Chondrocyte (in vitro differentiated cells): ENCODE measurements at places on chromosomes 2 and 18. TPM values are rescaled to one million over a fixed set of nuclear protein-coding genes. Genes with fewer than 3 reads are reported as not detected.

GRCh38 chr2:181446985-181447384, 10.2 kb upstream of the ITGA4 start:
- no peak overlapping the region for H3K4me3 ChIP-seq
- no peak overlapping the region for H3K27ac ChIP-seq
- H3K27me3 ChIP-seq = no peaks in the 10 kb centered on the region

- no peak overlapping the region for H3K4me3 ChIP-seq
- no peak for DNase-seq
- H3K27ac ChIP-seq = no peak overlapping the region
- peaks cover 2% of the 10 kb centered on the region for H3K36me3 ChIP-seq
- peaks cover 43% of the 10 kb centered on the region for H3K27me3 ChIP-seq
These were observed 96.6 kb downstream of the MYCN start for GRCh38 chr2:16036951-16037350.

GRCh38 chr18:26127786-26128185, 5.9 kb upstream of the PSMA8 start:
- H3K36me3 ChIP-seq = peaks cover 3% of the 10 kb centered on the region
- no peaks in the 10 kb centered on the region for H3K4me1 ChIP-seq
- no peak overlapping the region for H3K27ac ChIP-seq
- H3K27me3 ChIP-seq = peaks cover 3% of the 10 kb centered on the region

GRCh38 chr2:127569666-127570065, 34.2 kb downstream of the MYO7B start:
- H3K27ac ChIP-seq = no peak overlapping the region
- no peaks in the 10 kb centered on the region for H3K36me3 ChIP-seq
- no peak overlapping the region for H3K4me3 ChIP-seq
- peak; percentile 60 for DNase-seq

DNA sequence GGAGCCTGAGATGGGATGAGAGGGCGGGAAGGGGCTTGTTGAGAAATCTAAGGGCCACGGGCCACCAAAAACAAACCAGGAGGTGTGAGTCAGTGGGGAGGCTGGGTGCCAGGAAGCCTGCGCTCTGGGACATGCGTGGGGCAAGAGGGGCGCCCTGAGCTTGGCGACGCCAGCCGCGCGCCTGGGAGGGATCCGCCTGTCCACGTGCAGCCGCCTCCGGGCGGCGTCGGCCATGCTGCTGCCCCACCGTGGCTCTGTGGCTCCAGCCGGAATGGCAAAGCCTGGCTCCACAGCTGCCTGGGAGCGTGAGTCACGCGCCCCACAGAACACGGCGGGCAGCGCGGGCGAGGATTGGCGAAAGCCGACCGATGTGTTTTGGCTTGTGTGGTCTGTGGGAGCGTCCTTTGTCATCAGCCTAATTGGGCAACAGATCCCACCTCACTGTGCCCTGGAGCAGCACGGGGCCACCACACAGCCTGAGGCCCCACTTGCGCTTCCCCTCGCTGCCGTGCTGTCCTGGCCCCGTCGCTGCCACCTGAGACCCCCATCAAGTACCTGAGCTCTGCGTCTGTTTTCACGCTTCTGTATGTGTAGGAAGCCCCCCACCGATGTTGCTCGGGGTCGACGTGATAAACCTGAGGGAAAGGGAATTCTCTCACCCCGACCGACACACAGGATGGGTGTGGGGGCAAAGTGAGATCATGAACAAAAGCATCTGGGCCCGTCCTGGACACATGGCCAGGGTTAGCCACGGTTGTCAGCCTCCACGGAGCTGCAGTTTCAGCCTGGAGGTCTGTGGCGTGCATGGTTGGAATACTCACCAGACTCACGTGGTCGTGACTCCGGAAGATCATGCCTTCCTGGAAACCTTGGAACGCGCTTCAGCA, 80.5 kb downstream of the NFATC1 start:
- no peaks in the 10 kb centered on the region for H3K36me3 ChIP-seq
- peaks cover 7% of the 10 kb centered on the region for H3K4me1 ChIP-seq
- H3K4me3 ChIP-seq = no peak overlapping the region
- no peak overlapping the region for H3K27ac ChIP-seq
- DNase-seq = peak; percentile 65

GRCh38 chr18:6624661-6625311, 104.7 kb upstream of the ARHGAP28 start:
- H3K27ac ChIP-seq = peak overlapping the region; percentile 95
- H3K36me3 ChIP-seq = no peaks in the 10 kb centered on the region
- H3K4me3 ChIP-seq = peak overlapping the region; percentile 4
- H3K27me3 ChIP-seq = no peaks in the 10 kb centered on the region

- no peaks in the 10 kb centered on the region for H3K36me3 ChIP-seq
- no peaks in the 10 kb centered on the region for H3K27me3 ChIP-seq
- no peak overlapping the region for H3K27ac ChIP-seq
- H3K4me1 ChIP-seq = peaks cover 52% of the 10 kb centered on the region
- DNase-seq = no peak
These were observed 1.2 kb upstream of the SRBD1 start for GRCh38 chr2:45612285-45612684.

The GPR55 gene
- total RNA-seq = not detected in 3 replicates

The CRACDL gene
- total RNA-seq = 17.0 to 50.4 TPM (median 19.9 TPM) in 3 replicates

The NDC80 gene
- 4.8 to 6.5 TPM (median 5.8 TPM) in 3 replicates for total RNA-seq

The SOWAHC gene
- 13.2 to 14.7 TPM (median 14.2 TPM) in 3 replicates for total RNA-seq

The CFAP65 gene
- not detected in 3 replicates for total RNA-seq
